ENCODE measurements at places on chromosomes 3 and 15.

GRCh38 chr3:112814266-112814665, 32.4 kb downstream of the CD200R1L start:
- DNase-seq = peak; percentile 69

GRCh38 chr3:65975032-65975431, 63.7 kb downstream of the MAGI1 start:
- DNase-seq = no peak

GRCh38 chr3:71896751-71897150, 111.8 kb upstream of the PROK2 start:
- DNase-seq = peak; percentile 15

GRCh38 chr3:180626844-180627243, 24.9 kb downstream of the TTC14 start:
- DNase-seq = no peak

- no peak for DNase-seq
These were observed 450.4 kb downstream of the FOXP1 start for GRCh38 chr3:71132995-71133730.

DNA sequence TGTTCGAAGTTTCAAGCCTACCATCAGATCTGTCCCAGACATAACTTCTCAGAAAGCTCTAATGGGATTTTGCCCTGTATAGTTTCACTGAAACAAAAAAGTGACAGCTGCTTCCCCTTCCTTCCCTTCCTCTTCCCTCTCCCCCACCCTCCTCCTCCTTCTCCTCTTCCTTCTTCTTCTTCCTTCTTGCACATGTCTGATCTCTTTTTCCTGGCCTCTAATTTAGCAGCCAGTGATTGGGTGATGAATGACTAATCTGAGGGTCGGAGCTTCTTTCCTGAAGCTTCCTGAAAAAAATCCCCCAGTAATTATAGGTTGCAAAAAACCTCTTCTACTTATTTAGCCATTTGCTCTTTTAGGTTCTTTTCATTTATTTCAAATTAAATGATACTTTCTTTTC, 168.7 kb downstream of the POTEB3 start:
- no peak for DNase-seq

DNA sequence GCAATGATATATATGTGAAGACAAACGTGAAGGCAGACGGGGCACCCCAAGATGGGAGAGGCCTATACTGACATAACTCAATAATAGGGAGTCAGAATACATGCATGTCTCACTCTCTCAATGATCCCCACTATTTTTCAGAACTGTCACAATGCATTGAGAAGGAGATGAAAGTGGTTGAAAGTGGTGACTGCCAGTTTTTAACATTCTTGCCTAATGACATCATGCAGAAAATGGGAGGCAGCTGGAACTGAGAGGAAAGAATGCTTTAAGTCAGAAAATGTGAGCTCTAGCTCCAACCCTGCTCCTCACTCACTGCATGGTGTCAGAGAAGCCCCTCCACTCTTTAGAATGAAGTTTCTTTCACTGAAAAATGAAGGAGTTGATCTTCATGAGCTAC, 55.3 kb upstream of the P2RY1 start:
- no peak for DNase-seq

DNA sequence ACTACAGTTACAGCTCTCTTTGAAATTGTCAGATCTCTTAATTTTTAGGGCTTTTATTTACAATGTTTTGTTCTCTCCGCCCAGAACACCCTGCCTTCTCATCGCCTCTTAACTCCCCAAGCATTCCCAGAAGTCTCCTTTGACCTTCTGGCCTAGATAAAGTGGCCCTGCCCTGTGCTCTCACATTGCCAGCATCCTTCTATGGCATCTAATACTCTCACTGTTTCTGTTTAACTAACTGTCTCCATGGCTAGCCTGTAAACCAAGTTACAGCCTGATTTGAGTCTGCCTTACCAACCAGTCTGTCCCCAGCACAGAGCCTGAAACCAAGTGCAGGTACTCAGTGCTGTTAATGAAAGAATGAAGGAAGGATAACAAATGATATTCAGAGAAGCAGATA, 19.9 kb downstream of the COL8A1 start:
- no peak for DNase-seq

- no peak for DNase-seq
These were observed 4.7 kb upstream of the OCA2 start for GRCh38 chr15:28103831-28104230.

DNA sequence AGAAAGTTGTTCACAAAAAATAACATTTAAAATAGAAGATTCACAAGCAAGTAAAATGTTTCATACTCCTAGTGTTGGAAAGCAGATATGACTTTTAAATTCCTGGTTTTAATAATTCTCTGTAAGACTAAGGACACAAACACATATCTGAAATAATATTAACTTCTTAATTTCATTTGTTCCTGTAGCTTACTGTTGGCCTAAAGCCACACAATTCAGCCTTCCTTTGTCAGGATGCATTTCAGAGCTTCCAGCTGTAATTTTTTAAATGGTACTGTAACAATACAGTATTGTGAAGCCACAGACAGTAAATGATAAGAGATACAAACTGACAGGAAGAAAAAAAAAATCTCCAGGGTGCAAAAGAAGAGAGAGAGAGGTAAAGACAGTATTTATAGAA, 84.2 kb downstream of the TMCC1 start:
- DNase-seq = no peak

GRCh38 chr15:60395276-60396011, 2.3 kb downstream of the ANXA2 start:
- peak; percentile 57 for DNase-seq

DNA sequence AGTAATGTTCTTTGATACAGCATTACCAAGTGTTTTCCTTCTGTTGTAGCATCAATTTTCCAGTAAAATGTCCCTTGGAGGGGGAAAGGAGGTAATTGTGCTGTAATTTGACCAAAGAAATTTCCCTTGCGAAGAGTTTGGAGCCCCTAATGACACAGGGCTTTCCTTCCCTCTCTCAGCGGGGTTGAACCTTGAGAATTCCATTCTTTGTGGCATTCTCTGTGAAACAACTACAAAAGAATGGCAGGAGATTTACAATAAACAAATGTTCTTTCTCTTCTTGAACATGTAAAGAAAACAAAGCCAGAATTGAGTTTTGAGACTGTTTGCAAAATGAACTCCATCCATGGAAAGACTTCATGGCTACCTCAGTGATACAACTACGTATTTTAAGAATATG, 53.4 kb downstream of the SIDT1 start:
- no peak for DNase-seq

GRCh38 chr3:72105306-72105705, 320.4 kb upstream of the PROK2 start:
- no peak for DNase-seq

DNA sequence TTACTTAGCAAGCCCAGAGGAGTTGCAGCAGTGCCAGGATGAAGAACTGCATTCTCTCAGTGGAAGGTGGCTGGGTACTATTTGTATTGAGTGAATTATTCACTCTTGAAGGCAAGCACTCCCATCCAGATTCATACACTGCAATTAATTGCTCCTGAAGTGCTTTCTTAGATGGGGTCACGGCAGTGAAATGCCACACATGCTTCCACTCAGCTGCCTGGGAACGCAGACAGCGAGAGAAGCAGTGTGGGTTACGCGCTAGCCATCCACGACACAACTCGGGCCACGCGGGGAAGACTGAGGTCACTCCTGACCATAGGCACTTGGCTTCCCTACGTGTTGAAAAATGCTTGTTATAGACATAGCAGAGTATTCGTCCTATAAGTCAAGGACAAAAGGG, 30.8 kb upstream of the LMCD1 start:
- no peak for DNase-seq

DNA sequence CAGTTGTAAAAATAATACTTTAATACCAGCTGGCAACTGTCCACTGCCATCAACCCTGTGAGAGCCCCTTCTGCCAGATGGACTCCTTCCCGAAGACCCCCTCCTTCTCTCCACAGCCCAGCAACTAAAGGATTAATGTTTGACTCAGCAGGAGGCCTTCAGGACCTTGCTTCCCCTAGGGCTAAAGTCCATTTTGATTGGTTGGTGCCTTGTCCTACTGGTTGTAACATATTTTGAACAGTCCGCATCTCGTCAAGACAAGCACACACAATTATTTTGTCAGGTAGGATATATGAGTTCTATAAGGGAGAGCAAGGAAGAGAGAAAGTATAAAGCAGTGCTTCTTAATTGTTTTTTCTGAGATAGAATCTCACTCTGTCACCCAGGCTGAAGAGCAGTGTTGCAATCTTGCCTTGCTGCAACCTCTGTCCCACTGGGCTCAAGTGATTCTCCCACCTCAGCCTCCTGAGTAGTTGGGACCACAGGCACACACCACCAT, 18.6 kb downstream of the ACOX2 start:
- no peak for DNase-seq

DNA sequence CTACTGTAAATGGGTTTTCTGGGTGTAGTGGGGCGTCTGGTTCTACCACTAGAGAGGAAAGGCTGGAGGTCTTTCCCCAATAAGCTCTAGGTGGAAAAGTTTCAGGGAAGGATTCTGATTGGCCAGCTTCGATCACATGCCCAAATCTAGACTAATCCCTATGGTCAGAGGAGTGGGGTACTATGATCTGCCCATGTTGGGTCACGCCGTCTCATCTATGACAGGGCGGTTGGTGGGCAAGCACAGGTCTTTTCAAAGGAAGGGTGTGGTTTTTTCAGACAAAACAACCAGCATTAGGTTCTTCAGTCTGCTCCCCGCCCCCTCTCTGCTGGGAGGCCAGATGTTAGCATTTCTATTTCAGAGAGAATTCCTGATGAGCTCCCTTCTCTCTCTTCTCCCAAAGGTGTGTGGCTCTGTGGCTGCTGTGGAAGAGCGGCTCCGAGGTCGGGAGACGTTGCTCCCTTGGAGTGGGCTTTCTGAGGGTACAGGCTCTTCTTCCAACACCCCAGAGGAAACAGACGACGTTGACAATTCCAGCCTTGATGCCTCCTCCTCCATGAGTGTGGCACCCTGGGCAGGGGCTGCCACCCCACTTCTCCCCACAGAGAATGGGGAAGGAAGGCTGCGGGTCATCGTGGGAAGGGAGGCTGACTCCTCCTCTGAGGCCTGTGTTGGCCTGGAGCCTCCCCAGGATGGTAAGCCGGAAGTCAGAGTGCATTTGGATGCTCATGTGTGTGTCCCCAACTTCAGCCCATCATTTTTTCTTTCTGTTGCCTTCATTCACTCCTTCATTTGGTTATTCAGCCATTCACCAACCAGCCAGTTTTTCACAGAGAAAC, 9.7 kb upstream of the TATDN2 start:
- peak; percentile 48 for DNase-seq

- peak; percentile 82 for DNase-seq
These were observed 17.6 kb downstream of the ACAD11 start for GRCh38 chr3:132641837-132642538.

GRCh38 chr3:55654123-55654760, 167.1 kb upstream of the WNT5A start:
- no peak for DNase-seq

- DNase-seq = no peak
These were observed 13.1 kb downstream of the CCR1 start for GRCh38 chr3:46194868-46195553.

DNA sequence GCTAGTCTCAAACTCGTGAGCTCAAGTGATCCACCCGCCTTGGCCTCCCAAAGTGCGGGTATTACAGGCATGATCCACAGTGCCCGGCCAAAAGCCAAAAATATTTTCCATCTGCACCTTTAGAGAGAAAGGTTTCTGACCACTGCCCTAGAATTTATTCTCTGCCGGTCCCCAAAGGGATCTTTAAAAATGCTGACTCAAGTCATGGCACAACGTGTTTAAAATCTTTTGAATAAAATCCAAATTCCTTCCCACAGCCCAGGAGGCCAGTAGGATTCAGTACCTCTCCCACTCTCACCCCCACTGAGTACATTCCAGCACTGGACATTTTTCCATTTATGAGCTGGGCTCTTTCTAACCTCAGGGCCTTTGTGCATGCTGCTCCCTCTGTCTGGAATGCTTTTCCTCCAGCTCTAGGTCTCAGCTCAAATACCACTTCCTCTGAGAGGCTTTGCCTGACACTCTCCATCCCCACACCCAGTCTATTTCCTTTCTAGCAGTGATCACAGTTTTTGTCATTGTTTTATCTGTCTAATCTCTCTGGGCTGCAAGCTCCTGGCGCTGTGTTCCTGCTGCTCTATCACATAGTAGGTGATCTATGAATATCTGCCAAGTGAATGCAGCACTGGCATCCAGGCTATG, 502.9 kb downstream of the SHQ1 start:
- peak; percentile 76 for DNase-seq

- DNase-seq = peak; percentile 91
These were observed 11.9 kb downstream of the DNAJA4 start for GRCh38 chr15:78276064-78276943.

DNA sequence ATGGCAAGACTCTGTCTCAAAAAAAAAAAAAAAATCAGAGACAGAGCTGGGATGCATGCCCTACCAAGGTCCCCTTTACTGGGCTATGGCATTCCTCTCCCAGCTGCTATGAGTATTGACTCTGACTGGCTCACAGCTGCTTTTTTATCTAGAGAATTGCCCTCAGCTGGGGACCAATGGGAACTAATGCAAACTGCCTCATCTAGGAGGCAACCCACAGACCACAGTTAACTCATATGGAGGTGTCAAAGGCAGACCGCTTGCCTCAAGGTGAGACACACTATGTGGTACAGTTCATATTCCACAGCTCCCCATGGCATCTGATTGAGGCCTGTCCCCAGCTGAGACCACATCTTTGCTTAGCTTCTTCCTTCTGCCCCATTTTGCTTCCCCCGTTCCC, 183.5 kb upstream of the EOMES start:
- DNase-seq = no peak

GRCh38 chr3:35761311-35761710, 122.0 kb downstream of the ARPP21 start:
- DNase-seq = no peak

- DNase-seq = no peak
These were observed 199.2 kb downstream of the CACNA2D3 start for GRCh38 chr3:54321520-54321919.

DNA sequence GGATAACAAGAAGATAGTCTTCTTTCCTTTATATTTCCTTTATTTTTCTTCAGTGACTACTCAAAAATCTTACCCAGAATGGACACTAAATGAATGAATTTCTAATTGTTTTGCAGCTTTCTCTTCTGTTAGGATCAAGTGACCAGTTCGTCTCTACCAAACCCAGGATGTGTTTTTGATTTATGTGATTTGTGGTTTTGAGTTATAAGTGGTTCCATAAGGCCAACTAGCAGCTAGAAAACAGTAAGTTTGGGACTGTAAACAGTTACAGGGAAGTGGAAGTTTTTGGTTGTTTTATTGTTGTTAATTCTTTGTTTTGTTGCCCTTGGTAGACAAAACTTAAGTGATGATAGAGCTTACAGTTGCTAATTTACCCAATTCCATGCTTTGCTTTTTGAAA, 456.5 kb downstream of the IL5RA start:
- no peak for DNase-seq

- DNase-seq = peak; percentile 86
These were observed 1.6 kb upstream of the SUCNR1 start for GRCh38 chr3:151871639-151872468.

- DNase-seq = no peak
These were observed 15.2 kb downstream of the GABRA5 start for GRCh38 chr15:26882112-26882511.

- peak; percentile 50 for DNase-seq
These were observed 586 bp downstream of the LRRK1 start for GRCh38 chr15:100919481-100920405.

- DNase-seq = no peak
These were observed 55.8 kb upstream of the LMCD1 start for GRCh38 chr3:8445861-8446260.

- no peak for DNase-seq
These were observed 37.7 kb downstream of the PRKCI start for GRCh38 chr3:170259907-170260306.

Measured in hematopoietic multipotent progenitor cell treated with erythropoietin and hydrocortisone succinate and interleukin-3 and kit ligand, for 6 days (in vitro differentiated cells).